ENCODE measurements at places on chromosomes 5 and 9.
A peak's percentile ranks its signal among the peaks of the same experiment; 100 is the strongest.

DNA sequence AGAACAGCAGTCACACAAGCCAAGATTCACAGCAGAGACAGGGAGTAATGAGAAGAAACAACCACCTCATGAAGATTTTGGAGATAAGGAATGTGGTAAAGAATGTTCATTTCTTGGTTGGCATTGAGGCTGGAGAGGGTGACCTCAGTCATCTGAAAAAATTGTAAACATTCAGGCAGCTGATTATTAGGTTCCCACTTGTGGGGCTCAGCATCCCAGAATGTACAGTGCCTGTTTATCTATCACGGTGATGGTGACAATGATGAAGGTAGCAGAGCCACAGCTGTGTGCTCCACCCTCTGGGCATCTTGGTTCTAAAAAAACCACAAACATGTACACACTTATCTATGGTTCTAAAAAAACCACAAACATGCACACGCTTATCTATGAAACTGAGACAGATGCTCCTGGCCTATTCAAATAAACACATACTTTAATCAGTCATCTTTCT is 143.9 kb upstream of the MOCS2 start:
- DNase-seq, result peak; percentile 32

DNA sequence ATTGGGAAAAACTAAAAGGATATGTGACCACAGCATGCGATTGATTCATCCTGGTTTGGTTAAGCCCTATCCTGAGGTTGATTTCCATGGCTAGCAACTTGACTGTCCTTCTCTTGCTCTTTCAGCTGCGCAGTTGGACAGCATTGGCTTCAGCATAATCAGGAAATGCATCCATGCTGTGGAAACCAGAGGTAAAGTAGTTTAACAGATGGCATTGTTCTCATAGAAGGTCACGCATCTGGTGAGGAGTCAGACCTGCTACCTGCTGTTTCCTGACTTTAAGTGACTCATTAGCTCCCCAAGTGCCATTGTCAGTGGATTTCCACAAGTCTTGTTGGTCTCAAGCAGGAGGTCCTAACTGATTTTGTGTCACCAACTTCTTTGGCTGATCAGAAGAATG is 266.9 kb downstream of the ARHGAP26 start:
- no peak for DNase-seq

DNA sequence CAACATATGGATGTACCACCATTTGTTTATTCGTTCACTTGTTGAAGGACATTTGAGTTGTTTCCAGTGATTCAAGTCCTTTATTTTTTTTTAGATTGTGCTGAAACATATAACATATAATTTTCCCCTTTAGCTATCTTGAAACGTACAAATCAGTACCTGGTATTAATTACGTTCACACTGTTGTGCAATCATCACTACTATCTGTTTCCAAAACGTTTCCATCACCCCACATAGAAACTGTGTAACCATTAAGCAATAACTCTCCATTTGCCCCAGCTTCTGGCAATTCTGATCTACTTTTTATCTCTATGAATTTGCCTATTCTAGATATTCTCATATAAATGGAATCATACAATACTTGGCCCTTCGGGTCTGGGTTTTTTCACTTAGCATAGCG is 116.0 kb downstream of the FGF1 start:
- no peak for DNase-seq

DNA sequence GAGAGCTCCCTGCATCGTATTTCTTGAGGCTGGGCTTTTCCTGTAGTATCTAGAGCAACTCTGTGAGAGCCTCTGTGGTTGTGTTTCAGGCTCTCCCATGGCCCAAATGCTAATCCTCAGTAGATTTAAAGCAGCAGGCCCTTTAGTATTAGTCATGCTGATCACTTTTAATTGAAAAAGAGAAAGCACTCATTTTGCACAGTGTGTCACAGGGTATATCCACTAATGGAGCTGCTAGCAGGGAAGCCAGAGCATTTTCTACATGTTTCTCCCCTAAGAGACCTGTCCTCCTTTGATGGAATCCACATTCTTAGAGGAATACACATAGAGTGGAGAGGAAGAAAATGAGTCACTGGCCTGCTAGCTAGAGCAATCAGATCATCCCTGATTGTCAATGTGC is 348.5 kb downstream of the TMEM232 start:
- DNase-seq, result peak; percentile 72

DNA sequence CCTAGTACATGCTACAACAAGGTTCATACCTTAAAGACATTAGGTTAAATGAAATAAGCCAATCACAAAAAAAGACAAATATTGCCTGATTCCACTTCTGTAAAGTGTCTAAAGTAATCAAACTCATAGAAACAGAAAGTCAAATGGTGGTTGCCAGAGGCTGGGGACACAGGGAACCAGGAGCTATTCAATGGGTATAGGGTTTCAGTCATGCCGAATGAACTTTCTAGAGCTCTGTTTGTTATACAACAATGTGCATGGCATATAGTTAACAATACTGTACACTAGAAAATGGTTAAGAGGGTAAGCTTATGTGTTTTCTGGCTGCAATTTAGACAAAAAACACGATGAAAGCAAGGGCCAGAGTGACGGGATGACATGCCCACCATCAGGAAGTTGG is 70.8 kb upstream of the EGFLAM start:
- DNase-seq, result no peak

GRCh38 chr5:139138809-139139208 is 59.4 kb downstream of the SIL1 start:
- no peak for DNase-seq

DNA sequence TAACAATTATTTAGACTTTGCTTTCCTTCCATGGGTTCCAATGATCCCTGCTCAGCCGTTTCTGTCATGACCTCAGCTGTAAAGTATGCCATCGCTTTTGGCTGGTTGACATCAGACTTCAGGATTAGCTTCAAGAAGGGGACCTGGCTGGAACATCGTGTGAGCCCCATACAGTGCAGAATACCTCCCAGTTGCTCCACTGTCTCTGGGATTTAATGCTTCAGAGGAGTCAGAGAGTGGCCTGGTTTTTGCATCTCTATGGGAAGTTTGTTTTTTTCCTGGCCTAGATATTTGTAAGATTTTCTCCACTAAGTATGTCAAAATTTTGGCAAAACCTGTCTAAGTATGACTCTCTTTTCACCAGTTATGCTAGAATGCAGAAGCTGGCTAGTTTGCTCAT is 216.9 kb downstream of the GABBR2 start:
- peak; percentile 48 for DNase-seq

DNA sequence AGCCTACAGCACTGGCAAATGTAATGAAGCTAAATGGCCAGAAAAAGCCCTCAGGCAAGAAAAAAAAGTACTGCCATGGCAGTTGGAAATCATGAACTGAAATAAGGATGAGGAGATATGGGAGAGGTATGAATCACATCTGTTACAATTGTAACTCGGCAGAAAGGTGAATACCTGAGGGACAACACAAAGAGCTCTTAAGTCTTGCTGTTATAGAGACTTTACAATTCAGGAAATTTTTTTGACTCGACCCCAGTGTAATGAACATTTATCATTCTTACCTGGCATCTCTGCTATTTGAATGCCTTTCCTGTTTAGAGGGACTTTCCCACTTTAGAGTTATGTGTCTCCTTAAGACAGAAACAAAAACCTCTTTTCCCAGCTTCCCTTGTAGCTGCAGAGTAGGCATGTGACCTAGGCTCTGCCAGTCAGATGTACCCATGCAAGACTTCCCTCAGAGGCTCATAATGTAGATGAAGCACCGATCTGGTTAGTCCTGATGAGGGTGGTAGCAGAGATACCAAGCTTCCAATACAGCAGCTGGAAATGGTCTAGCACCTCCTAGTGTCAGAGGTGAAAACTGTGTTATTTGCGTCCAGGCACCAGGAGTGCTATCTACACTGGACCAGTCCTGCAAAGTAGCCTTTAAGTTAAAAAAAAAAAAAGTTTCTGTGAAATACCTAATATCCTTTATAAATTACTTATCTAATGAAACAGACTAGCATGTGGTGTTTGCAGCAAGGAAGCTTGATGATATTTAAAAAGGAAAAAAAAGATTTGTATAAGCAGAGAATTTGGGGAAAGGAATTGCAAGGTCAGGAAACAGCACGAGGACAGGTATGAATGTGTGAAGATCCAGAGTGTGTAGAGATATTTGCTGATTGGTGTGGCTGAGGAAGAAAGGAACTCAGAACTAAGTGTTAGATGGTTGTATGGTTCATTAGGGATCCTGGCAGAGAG is 146.9 kb upstream of the SLC1A3 start:
- no peak for DNase-seq

GRCh38 chr9:137606005-137606621 is 627 bp downstream of the ARRDC1 start:
- DNase-seq, result no peak

DNA sequence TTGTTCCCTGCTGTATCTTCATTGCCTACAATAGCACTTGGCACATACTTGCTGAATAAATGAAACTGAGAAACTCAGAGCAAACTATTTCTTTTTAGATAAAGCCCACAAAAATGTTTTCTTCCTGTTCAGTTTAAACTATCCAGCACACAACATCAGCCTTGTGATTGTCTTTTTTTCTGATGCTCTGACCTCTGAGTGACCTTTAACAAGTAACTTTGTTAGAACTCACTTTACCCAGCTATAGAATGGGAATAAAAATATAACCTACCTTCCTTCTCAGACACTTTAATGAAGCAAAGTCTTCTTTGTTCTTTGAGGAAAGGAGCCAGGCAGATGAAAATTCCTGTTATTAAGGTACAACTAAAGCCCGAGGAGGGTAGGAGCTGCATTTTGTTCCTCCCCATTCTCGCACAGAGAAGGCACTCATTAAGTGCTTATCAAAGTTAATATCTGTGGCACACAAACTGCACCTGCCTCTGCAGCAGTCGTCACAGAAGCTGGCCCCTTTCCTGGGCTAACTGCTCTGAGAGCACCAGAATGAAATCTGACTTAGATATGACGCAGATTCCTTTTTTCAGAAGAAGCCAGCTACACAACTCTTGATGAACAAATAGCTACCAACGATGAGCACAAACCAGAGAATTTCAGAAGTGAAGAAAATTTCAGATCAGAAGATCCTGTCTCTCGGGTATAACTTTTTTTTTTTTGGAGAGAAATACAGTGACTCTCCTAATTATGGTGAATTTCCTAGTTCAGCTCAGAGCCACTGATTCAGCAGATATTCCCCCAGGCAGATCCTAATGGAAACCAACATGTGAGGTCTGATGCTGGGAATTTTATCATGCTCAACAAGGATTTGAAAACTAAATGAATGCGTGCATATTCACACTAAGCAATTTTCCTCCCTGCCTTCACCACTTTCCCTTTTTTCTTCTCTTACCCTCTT is 31.0 kb upstream of the NR3C1 start:
- DNase-seq, result no peak

DNA sequence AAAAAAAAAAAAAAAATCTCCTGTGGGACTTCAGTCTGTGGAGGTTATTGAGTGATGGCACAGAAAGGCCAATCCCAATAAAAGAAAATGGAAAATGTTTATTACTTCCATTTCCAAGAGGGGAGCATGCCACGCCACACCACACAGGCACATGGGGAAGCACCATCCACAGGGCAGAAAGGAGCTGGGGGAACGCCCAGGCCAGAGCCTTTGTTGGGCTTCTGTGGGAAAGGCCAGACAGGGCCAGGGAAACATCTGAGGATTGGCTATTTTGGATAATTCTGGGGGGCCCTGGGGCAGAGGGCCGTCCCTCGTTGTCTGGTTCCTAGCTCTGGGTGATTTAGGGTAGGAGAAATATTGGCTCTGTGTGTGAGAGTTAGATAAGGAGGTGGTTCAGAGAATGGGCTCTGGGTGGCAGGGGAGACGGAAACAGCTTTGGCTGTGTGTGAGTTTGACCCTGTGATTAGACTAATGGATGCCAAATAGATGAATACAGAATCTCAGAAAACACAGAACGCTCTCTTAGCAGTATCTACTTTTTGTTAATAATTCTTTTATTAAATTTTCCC is 49.0 kb upstream of the ABL1 start:
- no peak for DNase-seq

DNA sequence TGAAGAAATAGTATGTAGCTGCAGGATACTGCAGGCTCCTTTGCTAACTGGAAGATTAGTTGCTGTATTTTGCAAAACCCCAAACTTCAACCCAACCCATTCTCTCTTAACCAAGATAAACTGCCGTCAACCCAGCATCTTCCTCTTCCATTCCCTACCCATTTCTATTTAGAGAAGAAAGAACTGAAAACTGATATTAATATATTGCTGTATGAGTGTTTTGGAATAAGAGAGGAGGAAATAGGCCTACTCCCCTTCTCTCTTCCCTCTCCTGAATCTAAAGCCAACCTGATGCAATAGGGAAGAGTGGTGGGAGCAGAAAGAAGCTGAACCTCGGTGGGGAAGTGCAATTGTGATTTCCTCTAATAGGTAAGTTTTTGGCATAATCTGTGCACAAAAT is 83.7 kb downstream of the TMEM215 start:
- DNase-seq, result no peak

- DNase-seq, result no peak
Measured at GRCh38 chr5:58040846-58041245, 419.0 kb downstream of the PLK2 start.

Data from GM04504 (cell line).